NB4 (cell line): ENCODE measurements at places on chromosomes 4 and X.

- DNase-seq: peak; percentile 78
Observed at GRCh38 chrX:48957477-48957826, at the start of gene OTUD5. Gene OTUD5 (minus strand): TSS chrX:48957607. CDS start chrX:48957570, 37 bp downstream.

GRCh38 chrX:9339603-9340491, 125.0 kb upstream of the TBL1X start:
- DNase-seq: peak; percentile 40

DNA sequence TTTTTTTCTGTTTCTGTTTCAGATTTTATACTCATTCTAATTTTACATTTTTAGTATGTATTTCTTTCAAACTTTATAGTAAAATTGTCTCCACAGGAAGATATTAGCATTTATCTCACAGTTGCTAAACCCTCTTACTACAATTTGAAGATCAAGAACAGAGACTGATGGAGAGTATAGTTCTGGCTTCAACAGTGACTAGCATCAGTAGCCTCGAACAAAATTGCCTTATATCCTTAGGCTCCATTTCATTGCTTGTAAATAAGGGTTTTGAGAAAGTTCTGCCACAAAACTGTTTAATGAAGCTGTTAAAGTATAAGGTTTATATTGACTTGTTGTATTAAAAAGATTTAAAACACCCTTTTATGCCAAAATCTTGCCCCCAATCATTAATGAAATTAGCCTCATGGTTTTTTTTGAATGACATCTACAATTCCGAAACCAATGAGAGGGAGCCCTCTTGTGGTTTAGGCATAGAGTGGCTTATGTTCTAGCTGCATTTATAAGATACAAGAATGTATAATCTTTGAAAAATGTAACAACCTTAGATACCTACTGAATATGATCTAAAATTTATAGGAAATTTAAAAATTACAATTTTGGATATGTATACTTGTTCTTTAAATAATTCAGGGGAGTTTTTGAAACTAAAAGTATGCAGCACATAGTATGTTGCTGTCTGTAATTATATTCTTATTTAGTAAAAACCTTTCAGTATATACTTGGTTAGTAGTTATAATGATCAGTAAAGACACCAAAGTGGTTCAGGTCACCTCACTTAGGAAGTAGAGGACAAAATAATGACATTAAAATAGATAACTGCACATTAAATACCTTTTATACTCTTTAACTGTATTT, 109.8 kb upstream of the HPGD start:
- DNase-seq: peak; percentile 39

GRCh38 chr4:146343199-146343598, 128.9 kb downstream of the REELD1 start:
- DNase-seq: no peak

GRCh38 chr4:96326846-96327245, 487.0 kb downstream of the PDHA2 start:
- DNase-seq: no peak

- DNase-seq: no peak
Observed at GRCh38 chrX:2183193-2183725, 317.5 kb downstream of the DHRSX start.

GRCh38 chr4:22071749-22072148, 123.2 kb upstream of the KCNIP4 start:
- DNase-seq: no peak

GRCh38 chr4:79390890-79391289, 17.1 kb downstream of the GK2 start:
- DNase-seq: no peak

GRCh38 chr4:102579794-102580462, 78.8 kb downstream of the NFKB1 start:
- DNase-seq: no peak

DNA sequence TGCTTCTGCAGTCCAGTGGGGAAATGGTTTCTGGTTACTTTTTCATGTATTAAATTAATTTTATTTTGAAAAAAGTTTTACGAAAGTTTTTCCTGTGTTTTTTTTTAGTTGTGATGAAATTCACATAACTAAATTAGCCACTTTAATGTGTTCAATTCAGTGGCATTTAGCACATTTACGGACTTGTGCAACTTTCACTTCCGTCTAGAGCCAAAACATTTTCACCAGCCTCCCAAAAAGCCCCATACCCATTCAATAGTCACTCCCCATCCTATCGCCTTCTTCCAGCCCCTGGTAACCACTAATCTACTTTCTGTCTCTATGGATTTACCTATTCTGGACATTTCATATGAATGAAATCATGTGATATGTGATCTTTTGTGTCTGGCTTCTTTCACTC, 22.8 kb upstream of the TBL1X start:
- no peak for DNase-seq

DNA sequence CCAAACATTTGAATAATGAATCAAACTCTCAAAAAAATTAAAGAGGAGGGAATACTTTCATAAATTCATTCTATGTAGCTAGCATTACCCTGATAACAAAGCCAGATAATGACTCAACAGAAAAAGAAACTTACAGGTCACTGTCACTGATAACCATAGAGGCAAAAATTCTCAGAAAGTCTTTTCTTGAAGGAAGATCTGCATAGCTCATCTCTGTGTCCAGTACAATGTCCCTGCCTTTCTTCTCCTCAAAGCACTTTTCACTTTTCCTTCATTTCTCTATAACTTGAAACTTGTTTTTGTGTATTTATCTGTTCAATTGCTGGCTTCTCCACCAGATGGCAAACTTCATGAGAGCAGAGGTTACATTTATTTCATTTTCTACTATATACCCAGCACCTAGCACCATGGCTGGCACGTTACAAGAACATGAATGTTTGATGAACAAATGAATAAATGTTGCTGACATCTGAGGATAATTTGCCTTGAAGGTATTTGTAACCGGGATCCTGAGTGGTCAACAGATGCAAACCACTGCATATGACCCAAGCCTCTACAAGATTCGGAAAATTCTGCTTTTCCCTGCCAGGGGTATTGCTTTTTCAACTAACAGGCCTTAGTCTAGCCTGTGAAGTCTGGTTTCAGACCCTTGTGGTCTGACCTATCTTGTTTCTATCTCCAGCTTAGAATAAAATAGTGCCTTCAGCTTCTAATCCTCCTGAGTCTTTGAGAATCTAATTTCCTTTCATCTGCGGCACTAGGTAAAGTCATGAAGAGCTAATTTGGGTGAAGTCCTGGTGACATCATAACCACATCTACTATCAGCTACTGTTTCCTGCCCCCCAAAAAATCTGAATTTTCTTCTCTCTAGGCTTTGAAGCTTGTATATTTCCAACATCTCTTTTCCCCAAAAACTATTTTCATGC, 52.5 kb upstream of the ANTXR2 start:
- peak; percentile 86 for DNase-seq

GRCh38 chrX:42540146-42540545, 237.8 kb downstream of the PPP1R2C start:
- no peak for DNase-seq

DNA sequence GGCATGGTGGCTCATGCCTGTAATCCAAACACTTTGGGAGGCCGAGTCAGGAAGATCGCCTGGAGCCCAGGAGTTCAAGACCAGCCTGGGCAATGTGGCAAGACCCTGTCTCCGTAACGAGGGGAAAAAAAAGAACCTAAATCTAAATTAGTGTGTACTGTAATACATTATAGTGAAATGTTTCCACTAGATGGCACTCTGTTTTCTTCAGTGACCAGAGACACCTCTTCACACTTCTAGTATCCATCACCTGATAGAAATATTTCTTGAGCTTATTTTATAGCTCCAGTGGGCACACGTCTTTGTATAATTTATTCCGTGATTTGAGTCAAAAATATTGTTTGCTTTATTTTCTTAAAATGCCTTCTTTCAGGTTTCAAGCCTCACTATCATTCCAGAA, 600.9 kb upstream of the DIPK2B start:
- peak; percentile 66 for DNase-seq

- no peak for DNase-seq
Observed at GRCh38 chrX:19540076-19540475, 24.8 kb upstream of the MAP3K15 start.

DNA sequence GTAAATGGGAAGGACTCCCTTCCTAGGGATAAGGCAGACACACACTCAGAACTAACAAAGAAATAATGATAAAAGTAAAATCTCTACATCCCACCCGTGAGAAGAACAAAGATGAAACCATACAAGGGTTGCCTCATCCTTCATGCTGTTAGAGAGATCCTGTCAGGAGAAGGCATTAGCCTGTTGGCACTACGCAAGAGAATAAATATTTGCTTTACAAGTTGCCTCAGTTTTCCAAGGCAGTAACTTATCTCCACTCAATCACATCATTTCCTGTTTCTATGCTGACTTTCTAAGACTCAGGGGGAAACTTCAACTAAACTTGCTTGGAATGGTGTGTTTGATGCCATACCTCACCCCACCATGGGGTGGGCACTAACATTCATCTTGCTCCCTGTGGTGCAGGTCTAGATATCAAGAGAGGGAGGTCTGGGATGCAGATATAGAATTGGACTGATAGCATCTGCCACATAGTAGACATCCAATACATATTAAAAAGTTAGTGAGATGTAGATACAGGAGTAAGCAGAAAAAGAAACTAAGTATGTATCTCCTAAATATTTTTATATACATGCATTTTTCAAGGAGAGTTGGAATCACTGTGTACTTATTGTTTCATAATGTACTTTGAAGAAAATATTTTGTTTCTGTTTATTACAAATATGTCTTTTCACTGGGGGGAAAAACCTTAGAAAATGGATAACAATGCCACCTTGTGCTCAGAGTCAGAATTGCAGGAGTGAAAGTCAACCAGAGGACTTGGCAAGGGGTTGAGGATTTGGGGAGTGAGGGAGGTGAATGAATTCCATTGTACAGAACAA, 57.2 kb upstream of the BEX4 start:
- DNase-seq: peak; percentile 72

DNA sequence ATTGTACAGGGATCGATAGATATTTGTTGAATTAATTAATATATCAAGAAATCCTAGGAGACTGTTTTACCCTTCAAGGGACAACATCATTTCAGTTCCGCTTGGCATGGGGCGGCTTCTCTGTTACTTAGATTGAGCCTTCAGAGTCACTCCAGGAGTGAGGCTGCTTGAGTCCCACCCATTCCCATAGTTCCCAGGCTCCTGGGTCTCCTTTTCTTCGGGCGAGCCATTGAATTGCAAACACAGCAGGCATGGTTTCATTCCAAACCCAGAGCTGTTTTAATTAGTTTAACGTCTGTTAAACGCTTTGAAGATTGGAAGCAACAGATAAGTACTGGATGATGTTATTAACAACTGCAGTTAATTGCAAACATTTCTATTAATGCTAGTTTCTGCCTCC, 571 bp upstream of the EDA start:
- no peak for DNase-seq

DNA sequence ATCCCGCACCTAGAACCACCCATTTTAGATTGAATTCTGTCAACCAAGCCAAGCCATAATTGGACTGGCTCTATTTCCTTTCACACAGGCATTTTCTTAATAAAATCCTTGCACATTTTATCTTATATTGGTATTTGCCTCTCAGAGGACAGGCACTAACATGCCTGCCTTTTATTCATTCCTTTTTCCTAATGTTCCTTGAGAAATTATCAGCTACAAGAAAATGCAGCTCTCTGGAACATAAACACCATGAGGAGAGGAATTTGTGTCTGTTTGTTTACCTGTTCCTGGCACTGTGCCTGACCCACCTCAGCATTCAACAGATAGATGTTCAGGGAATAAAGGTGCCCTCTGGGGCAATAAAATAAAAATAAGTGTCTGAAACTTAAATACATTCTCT, 116.2 kb downstream of the PDHA2 start:
- no peak for DNase-seq
